ENCODE measurements at places on chromosomes 11 and 22. TPM values are rescaled to one million over a fixed set of nuclear protein-coding genes. Genes with fewer than 3 reads are reported as not detected.

Gene ROBO3
- total RNA-seq = 51.7 TPM

Gene CLMP
- 3.6 TPM for total RNA-seq

Gene TUB
- 2.4 TPM for total RNA-seq

Gene SMC1B
- total RNA-seq = 0.03 TPM

Measured in foreskin keratinocyte (primary cell).